ENCODE measurements at places on chromosomes 13 and 19.
A peak's percentile ranks its signal among the peaks of the same experiment; 100 is the strongest.

DNA sequence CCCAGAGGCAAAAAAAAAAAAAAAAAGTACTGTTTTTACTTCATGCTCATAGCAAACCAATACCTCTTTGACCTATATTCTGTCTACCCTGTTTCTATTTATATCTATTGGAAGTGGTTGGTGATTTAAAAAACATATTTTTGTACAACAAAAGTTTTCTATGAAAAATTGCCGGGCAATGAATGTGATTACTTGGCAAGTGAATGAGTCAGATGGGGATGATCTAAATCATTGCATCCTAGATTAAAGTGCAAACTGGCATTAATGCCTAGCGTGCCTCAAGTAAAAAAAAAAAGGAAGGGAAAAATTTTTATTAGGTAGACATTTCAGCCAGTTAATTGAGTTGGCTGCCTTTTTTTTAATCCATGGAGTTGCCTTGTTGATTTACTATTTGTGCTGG, 500.6 kb downstream of the KCTD12 start:
- DNase-seq, result no peak

DNA sequence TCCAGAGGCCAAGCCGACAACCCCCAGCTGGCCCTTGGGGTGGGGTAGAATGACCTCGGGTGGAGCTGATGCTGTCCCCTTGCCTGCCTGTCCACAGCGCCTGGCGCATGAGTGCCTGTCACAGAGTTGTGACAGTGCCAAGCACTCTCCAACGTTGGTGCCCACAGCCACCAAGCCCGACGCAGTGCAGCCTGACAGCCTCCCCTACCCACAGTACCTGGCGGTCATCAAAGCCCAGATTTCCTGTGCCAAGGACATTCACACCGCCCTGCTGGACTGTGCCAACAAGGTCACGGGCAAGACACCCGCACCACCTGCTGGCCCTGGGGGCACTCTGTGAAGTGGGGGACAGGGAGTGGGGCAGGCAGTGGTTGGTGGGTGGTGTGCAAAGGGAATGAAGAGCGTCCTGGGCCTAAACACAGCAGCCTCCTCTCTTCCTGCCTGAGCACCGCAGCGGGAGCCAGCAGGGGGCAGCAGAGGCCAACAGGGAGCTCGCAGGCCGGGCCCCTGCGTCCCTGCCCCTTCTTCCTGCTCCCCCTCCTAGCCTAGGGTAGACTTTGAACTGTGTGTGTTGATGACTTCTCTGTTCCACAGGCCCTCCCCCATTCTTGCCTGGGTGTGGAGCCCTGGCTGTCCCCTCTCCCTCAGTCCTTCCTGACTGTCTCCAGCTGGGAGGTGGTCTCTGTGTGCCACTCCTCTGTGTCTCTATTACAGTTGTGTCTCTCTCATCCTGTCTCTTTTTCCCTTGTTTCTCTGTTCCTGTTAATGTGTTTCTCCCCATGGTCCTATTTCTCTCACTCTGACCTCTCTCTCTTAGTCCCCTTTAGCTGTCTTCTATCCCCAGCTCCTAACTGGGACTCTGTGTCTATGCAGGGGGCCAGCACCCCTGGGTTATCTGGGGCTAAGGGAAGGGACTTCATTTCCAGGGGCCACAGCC, 6.5 kb downstream of the MED29 start:
- DNase-seq, result peak; percentile 86

DNA sequence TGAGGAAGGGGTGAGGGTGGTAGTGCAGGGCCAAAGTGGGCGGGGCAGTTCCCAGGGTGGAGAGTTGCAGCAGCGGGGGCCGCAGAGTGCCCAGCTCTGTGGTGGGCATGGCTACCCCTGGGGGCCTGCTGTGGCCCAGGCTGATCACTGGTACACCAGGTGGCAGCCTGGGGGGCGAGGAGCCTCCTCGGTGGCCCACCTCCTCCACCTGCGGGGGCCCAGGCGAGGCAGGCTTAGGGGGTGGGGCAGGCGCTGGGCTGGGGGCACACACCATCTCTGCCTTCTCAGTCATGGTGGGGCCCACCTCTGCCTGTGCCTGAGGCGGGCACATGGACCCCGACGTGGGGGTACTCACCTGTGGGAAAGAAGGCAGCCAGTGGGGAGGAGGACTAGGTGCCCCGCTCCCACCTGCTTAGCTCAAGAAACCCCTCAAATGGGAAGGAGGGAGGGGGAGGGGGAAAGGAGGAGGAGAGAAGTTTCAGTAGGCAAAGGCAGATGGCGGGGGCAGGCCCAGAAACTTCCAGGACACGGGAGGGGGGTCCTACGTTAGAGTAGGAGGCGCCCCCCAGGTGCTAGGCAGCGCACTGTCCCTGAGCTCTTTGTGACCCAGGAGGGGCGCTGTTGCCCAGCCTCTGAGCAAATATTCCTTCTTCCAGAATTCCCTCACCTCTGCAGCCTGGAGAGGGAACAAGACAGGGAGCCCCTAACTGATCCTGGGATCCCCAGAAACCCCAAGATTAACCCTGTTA, 1.6 kb downstream of the LYL1 start:
- no peak for DNase-seq

GRCh38 chr13:51825681-51826254, 19.2 kb downstream of the TMEM272 start:
- DNase-seq, result no peak

DNA sequence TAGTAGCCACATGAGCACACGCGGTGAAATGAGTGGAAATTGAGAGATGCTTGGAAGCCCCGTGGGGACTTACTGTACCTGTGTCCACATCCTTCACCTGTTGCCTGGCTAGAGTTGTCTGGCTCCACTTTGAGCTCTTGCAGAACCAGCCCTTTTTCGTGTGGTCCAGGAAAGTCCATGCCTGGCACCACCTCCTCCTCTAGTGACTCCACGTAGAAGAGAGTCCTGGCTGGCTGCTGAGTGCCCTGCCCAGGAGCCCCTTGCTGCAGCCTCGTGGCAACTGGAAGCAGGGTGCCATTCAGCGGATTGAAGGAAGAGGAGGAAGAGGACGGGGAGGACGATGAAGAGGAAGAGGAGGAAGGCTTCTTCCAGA, 515 bp upstream of the ATXN8OS start:
- no peak for DNase-seq

GRCh38 chr19:42201489-42202289, 15.8 kb downstream of the DEDD2 start:
- DNase-seq, result no peak

- no peak for DNase-seq
These were observed 30.3 kb upstream of the PDCD5 start for GRCh38 chr19:32550666-32551065.

GRCh38 chr13:101835920-101836319, 383.4 kb downstream of the ITGBL1 start:
- no peak for DNase-seq

- no peak for DNase-seq
These were observed 33.5 kb downstream of the SOX21 start for GRCh38 chr13:94678845-94679244.

Measured in NCI-H460 (cell line).